Head of caudate nucleus (tissue), 42 donors: ENCODE measurements at places on chromosomes 1 and 21.

DNA sequence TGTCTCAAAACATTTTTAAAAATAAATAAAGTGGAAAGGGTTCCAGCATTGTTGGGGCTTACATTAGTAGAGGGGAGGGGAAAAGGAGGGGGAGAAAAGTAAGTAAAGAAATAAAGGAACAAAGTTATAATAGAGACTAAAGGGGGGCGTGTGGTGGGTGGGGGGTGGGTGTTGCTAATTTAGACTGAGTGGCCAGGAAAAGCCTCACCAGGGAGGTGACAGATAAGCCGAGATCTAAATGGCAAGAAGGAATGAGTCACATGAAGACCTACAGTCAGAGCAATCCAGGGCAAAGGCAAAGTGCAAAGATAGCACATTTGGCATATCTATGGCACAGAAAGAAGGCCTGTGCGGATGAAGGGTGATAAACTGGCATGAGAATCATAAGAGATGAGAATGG is 7.5 kb downstream of the MPL start:
- no peak for DNase-seq

- DNase-seq: no peak
These were observed 39.3 kb upstream of the TSPEAR start for GRCh38 chr21:44750675-44751025.

DNA sequence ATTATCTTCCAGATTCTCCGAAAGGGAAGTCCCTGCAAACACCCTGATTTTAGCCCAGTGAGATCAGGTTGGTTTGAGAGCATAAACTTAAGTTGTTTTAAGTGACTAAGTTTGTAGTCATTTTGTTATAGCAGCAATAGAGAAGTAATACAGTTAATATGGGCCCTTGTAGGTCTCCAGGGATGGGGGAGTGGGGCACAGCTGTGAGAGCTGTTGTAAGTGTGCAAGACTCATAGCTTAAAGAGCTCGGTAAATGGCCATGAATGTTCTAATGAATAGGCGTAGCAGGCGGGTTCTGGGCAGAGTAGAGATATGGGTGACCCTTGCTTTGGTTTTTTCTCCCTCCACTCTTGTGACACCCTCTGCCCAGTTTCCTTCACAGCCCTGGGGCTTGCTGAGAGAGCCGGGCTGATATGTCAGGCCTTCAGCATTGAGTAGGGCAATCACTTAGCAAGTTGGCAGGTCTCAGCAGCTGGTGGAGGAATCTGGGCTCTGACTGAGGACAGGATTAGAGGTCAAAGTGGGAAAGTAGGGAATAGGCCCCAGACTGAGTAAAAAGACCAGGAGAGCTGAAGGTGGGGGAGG is 16.0 kb upstream of the ID3 start:
- DNase-seq: no peak

DNA sequence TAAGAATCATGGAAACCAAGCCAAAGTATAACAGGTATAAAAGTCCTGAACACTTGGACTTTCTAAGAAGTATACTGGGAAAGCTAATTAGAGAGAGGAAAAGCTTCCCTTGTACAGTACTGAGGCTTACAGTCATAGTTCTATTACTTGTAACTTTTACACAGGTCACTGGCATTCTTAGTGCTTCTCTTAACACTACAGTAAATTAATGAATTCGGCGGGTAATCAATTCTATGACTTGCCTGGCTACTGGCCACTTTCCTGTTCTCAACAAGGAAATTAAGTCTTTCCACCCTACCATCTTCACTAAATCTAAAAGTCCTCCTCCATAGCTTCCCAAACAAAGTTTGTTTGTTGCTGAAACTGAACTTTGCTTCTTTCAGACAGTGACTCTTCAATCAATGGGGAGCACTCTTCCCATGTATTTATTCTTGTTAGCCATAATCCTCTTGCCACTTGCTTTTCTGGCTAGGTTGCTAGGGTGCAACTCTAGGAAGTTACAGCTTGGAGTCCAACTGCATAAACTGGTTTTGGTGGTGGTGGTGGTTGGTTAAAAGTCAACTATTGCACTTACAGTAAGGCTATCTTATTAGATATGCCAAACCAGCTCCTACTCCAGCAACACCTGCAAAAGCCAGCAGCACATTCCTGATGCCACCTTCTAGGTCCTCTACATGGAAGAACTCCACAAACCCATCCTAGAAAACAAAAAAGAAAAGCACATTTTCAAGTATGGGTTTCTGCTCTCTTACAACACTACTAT is 2.4 kb downstream of the MCL1 start:
- DNase-seq: no peak

DNA sequence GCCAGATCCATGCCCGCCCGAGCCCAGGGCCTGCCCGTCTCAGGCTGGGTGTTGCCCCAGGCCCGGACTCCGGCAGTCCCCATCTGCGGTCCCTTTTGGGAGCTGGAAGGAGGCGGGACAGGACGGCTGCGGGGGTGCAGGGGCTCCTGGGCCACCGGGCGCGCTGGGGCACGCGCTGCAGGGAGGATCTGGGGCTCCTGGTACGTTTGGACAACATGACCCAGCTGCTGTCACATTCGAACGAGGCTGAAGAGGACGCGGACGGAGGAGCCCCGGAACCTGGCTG is 6.6 kb upstream of the CALML6 start:
- DNase-seq: no peak
